ENCODE measurements at places on chromosomes 13 and 19.

DNA sequence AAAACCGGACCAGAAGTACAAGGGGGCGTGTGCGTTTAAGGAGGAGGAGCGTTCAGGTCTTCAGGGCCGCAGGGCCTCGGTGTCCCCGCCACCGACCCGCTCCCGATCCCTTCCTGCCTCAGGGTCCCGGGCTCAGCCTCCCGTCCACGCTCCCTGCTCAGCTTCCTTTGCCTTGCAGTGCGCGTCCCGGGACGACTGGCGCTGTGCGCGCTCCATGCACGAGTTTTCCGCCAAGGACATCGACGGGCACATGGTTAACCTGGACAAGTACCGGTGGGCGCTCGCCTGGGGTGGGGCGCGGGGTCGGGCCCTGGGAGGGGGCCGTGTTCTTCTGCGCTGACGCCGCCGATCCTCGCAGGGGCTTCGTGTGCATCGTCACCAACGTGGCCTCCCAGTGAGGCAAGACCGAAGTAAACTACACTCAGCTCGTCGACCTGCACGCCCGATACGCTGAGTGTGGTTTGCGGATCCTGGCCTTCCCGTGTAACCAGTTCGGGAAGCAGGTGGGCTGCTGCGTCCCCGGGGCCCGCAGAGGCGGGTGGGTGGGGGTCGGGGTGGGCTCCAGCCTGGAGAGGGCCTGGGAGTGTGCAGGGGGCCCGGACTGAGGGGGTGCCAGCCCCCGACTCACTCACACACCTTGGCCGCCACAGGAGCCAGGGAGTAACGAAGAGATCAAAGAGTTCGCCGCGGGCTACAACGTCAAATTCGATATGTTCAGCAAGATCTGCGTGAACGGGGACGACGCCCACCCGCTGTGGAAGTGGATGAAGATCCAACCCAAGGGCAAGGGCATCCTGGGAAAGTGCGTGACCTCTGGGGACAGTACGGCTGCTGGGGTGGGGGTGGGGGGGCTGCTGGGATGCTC is 1.4 kb downstream of the GPX4 start:
- no peaks in the 10 kb centered on the region for H3K27me3 ChIP-seq
- peaks cover 44% of the 10 kb centered on the region for H3K36me3 ChIP-seq
- H3K4me1 ChIP-seq = peaks cover 40% of the 10 kb centered on the region
- H3K4me3 ChIP-seq = peak overlapping the region; percentile 9
- peak overlapping the region; percentile 70 for H3K27ac ChIP-seq

DNA sequence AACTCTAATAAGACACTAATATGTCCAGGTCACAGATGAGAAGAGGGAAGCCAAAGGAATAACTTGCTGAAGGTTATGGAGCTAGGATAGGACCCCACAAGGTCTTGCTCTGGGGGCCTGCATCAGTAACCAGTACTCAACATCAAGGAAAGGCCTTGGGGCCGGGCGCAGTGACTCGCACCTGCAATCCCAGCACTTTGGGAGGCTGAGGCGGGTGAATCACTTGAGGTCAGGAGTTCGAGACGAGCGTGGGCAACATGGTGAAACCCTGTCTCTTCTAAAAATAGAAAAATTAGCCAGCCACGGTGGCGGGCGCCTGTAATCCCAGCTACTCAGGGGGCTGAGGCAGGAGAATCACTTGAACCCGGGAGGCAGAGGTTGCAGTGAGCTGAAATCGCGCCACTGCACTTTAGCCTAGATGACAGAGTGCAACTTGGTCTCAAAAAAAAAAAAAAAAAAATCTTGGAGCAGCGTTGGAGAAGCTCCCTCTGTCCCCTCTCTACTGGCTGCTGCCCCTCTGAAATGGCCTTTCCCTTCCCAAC is 1.8 kb downstream of the LONP1 start:
- peak overlapping the region; percentile 93 for H3K27ac ChIP-seq
- H3K4me1 ChIP-seq = peaks cover 26% of the 10 kb centered on the region
- H3K36me3 ChIP-seq = peaks cover 16% of the 10 kb centered on the region
- DNase-seq = no peak
- no peaks in the 10 kb centered on the region for H3K27me3 ChIP-seq

GRCh38 chr19:17125062-17125727 is 49.6 kb downstream of the MYO9B start:
- no peaks in the 10 kb centered on the region for H3K27me3 ChIP-seq
- peak overlapping the region; percentile 65 for H3K27ac ChIP-seq
- H3K36me3 ChIP-seq = peaks cover 20% of the 10 kb centered on the region

DNA sequence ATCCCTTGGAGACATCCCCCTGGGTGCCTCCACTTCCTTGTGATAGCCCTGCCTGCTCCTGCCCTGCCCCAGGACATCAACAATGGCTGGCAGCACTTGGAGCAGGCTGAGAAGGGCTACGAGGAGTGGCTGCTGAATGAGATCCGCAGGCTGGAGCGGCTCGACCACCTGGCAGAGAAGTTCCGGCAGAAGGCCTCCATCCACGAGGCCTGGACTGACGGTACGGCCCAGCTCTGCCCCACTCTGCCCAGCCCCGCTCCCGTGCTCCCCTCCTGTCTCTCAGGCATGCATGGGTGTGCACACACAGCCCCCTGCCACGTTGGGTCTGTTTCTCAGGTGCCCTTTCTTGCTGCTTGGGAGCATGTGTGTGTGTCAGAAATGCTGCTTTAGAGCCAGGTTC is 26.4 kb downstream of the CAPN12 start:
- H3K27me3 ChIP-seq = no peaks in the 10 kb centered on the region
- no peak overlapping the region for H3K4me3 ChIP-seq

- DNase-seq = no peak
- H3K27me3 ChIP-seq = no peaks in the 10 kb centered on the region
- no peak overlapping the region for H3K27ac ChIP-seq
- H3K4me3 ChIP-seq = no peak overlapping the region
- peaks cover 44% of the 10 kb centered on the region for H3K36me3 ChIP-seq
- no peaks in the 10 kb centered on the region for H3K4me1 ChIP-seq
Measured at GRCh38 chr19:32642771-32643170, 32.2 kb downstream of the ANKRD27 start.

DNA sequence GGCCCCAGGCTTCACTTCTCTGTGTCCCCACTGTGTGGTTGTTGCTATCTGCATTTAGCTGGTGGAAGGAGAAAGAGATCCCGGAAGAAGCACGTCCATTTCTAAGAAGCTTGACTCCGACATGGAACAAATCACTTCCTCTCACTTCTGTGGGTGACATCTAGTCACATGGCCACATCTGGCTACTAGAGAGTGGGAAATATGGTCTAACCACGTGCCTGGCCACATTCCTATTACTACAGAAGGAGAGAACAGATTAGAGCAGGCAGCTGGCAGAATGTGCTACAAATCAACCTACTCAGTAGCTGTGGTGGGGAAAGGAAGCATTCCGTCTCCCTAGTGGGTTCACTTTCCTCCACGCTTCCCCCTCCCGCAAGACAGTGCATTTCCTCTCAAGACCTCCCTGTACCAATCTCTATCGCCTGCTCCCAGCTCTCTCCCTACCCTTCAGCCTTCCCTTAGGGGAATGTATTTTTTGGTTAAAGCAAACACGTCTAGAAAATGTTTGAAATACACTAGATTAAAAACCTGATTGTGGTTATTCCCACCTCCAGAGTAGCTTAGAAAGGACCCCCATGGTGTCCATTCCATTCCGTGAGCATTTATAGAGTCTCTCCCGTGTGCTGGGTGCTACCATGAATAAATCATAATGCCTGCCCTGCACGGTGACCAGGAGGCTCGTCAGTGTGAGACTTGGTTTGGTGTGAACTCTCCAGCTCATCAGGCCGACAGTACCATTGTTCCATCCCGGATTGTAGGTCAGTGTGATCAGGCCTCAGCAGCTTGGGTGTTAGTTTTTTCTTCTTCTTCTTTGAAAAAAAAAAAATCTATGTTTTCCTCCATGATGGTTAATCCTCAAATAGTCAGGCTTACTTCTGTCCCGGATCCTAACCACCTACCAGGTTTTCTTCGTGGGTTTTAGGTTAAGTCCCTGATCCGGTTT is 8.0 kb upstream of the AMER2 start:
- DNase-seq = peak; percentile 69
- no peaks in the 10 kb centered on the region for H3K36me3 ChIP-seq
- H3K27me3 ChIP-seq = peaks cover 97% of the 10 kb centered on the region
- H3K4me3 ChIP-seq = no peak overlapping the region
